T-helper 2 cell (primary cell): ENCODE measurements at places on chromosomes 12 and 14.

- DNase-seq: no peak
Observed at GRCh38 chr12:65878540-65878939, 54.3 kb downstream of the HMGA2 start.

- DNase-seq: no peak
Observed at GRCh38 chr14:35932659-35933159, 106.6 kb downstream of the BRMS1L start.

DNA sequence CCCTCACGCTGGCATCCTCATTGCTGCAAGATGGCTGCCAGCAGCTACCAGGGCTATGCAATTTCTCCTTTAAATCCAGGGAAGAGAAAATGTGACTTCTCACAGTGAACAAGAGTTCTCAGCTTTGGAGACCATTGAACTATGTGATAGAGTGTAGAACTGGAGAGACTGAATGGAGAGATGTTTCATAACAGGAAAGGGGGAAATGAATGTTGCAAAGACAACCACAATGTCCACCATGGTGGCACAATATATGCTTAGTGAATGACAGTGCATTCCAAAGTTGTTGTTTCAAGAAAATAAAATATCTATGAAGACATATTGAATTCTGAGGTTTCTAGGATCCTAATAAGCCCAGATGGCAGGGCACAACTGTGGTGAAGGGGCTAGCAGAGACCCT lies 13.2 kb upstream of the COCH start:
- DNase-seq: no peak

DNA sequence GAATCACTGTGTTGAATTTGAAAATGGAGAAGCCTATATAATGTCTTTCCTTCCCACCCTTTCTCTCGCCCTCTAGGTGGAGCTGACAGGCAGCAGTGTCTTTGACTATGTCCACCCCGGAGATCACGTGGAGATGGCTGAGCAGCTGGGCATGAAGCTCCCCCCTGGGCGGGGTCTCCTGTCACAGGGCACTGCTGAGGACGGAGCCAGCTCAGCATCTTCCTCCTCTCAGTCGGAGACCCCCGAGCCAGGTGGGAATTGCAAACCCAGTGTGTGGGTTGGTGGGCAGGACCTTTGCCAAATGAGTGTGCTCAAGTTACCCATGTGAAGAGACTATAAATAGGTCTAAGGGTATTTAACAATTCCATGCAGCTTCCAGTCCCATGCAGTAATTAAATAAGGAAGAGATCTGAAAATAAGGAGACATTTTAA lies 274.7 kb downstream of the EGLN3 start:
- DNase-seq: peak; percentile 34

- DNase-seq: no peak
Observed at GRCh38 chr12:52690351-52691075, 10.3 kb upstream of the KRT1 start.

- DNase-seq: no peak
Observed at GRCh38 chr14:89085737-89086382, 261.4 kb downstream of the TTC8 start.
